ENCODE measurements at places on chromosomes 4 and X.

DNA sequence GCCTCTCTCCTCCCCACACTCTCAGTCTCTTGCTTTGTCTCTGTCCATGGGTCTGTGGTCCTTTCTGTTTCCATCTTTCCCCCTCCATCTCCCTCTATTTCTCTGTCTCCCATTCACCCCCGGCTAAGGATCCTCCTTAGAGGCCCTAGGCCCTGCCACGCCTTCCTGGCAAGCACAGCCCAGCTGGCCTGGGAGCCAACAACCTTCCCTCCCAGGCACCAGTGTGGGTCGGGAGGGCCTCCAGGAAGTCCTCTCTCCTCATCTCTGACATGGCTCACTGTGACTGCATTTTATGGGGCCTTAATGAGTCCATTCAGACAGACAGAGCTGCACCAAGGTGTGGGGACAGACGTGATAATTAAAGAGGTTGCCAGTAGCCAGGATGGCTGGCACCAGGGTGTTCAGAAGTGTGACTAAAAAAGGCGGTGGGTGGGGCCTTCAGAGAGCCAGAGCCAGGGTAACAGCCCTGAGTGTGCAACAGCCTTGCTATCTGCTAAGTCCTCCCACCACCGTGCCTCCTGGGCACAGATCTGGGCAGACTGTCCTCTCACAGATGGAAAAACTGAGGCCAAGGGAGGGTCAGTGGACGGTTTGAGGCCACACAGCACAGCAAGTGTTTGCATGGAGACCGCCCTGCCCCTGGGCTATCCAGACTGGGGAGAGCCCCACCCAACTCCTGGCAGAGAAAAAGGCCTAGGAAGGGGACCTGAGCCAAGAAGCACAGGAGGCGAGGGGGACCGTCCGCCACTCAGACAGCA, 31.5 kb downstream of the BLOC1S4 start:
- DNase-seq: no peak

DNA sequence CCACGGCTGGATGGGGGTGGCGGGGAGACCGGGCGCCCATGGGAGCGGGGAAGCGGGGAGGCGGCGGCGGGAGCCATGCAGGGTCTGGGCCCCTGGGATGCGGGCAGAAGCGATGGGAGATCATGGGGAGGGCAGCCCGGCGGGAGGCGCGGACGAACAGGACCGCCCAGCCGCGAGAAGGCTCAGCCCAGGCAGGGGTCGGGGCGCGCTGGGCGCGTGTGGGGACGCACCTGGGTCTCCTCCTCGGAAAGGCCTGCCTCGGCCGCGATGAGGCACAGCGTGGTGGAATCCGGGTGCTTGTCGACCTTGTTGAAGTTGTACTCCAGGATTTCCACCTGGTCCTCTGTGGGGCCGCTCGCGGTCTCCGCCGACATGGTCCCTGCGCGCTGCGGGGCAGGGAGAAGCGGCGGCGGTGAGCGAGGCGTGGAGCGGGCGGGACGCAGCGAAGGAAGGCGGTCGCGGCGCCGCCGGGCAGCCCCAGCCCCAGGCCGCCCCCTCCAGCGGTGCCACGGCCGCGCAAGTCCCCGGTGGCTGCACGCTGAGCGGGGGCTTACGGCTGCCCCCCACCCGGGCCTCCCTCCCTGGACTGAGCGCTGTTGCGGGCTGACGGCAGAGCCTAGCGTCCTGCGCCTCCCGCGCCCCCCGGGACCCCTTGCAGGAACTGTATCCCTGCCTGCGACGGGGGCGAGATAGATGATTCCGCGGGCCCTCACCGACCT, 25.3 kb downstream of the HOPX start:
- no peak for DNase-seq

DNA sequence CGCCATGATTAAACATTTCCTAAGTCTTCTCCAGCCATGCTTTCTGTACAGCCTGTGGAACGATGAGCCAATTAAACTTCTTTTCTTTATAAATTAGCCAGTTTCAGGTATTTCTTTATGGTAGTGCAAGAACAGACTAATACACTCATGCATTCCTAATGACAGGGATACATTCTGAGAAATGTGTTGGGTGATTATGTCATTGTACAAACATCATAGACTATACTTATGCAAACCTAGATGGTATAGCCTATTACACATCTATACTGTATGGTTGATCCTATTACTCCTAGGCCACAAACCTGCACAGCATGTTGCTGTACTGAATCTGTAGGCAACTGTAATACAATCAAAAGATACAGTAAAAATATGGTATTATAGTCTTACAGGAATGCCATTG, 83.1 kb downstream of the ATOH1 start:
- no peak for DNase-seq

DNA sequence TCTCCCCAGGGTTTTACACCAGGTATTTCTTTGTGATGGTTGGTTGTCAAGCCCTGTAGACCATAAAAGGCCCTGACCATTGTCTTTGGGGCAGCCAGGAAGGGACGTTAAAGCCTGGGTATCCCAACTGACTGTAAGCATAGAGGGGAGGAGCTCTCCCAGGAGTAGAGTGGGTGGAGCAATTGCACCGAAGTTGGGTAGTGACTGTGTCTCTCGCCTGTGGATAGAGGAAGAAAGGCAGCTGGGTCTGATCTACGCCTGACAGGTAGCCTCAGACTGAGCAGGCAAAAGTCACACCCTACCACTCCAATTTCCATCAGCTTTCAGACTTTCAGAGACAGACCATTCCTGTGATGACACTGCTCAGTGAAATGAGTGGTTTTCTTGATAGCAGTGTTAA, 123.3 kb downstream of the KLHL8 start:
- DNase-seq: no peak

DNA sequence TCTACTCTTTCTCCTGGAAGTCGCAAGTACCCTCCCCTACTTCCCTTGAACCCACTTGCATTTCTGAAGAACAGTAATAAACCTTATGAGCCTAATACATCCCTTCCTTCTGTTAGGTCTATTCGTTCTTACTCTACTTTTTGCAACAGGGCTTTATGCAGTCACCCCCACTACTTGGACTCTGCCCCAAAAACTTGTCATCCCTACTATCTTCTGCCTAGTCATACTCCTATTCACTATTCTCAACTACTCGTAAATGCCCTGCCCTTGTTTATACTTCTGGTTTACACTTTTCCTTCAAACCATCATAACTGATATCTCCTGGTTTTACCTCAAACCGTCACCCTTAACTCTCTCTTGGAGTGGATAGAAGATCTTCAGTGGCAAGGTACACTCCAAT, 55.2 kb upstream of the SLIT2 start:
- DNase-seq: no peak

- no peak for DNase-seq
These were observed 635.2 kb upstream of the FRG1 start for GRCh38 chr4:189305500-189305899.

DNA sequence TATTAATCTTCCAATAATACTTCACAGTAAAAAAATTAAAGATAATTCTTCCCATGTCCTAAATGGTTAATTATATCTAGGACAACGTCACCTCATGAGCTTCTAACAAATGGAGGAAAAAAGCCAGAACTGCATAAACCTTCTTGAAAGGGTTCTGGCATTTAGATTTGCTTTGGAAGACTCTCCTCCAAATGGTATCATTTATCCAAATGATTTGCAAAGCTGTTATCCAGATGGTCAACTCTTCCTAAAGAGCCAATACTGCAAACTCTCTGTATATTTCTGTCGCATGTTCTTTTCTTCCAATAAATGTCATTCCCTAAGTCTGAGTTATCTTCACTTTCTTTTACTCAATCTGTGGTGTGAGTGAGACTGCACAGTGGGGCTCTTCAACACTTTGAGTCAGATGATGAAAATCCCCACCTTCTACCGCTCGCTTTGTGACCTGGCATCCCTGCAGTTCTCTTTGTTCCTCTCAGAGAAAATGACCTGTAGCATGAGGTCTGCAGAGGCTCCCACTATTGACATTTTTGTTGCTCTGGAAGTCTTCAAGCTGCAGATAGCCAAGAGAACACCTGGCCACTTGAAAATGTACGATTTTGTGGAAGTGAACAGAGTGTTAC, 52.9 kb downstream of the TMEM150C start:
- no peak for DNase-seq

- no peak for DNase-seq
These were observed 7.3 kb downstream of the GPRASP1 start for GRCh38 chrX:102658556-102658955.

Measured in fibroblast of gingiva (primary cell).